ENCODE measurements at places on chromosomes 5 and 9.

GRCh38 chr5:112227911-112228631, 191.0 kb downstream of the EPB41L4A start:
- DNase-seq: no peak

- DNase-seq: peak; percentile 76
Observed at GRCh38 chr5:135944967-135945560, 9.7 kb downstream of the LECT2 start.

DNA sequence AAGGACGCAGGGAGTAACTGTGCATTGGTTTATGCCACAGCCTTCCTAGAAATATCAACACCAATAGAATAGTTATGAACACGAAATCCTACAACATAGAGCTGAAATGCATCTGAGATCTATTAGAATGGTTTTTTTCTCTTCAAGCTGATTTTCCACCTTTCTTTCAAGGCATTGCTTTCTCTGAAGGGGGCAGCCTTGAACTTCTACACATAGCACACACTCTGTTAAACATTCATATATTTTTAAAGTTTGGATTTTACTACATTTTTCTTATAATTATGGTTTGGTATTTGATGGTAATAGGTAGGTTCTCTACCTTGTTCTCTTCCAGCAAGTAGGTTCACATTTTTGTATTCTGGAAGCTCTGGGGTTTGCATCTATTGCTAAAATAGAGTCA, 661.8 kb downstream of the SEMA5A start:
- DNase-seq: no peak

GRCh38 chr9:72977670-72978069, 24.8 kb upstream of the ALDH1A1 start:
- DNase-seq: no peak

DNA sequence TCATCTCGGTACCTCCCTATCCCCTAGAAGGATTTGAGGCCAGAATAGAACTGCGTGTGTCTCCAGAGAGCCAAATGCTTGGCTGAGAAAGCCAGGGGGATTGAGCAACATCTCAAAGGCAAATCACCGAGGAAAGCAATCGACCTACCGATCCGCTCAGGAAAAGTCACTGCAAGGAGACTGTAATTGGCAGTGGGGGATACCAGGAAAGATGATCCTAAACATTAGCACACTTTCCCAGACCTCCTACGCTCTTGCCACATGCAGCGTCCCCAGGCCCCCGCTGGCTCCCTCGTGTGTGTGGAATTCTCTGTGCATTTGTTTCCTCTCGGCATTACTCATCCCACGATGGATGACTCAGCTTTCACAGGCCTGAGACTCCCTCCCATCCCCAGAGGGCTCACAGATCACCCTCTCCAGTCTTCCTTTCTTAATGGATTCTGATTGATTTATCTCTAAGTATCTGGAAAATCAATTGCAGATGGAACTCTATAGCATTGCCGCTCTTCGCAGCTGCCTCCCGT, 82.2 kb upstream of the ICE1 start:
- peak; percentile 72 for DNase-seq

- no peak for DNase-seq
Observed at GRCh38 chr5:142853682-142854081, 83.5 kb downstream of the ARHGAP26 start.

- peak; percentile 79 for DNase-seq
Observed at GRCh38 chr5:188488-189481, 2.5 kb upstream of the LRRC14B start.

- DNase-seq: no peak
Observed at GRCh38 chr5:72561148-72561972, 54.1 kb upstream of the ZNF366 start.

- peak; percentile 25 for DNase-seq
Observed at GRCh38 chr9:133238272-133238850, 29.3 kb upstream of the OBP2B start.

DNA sequence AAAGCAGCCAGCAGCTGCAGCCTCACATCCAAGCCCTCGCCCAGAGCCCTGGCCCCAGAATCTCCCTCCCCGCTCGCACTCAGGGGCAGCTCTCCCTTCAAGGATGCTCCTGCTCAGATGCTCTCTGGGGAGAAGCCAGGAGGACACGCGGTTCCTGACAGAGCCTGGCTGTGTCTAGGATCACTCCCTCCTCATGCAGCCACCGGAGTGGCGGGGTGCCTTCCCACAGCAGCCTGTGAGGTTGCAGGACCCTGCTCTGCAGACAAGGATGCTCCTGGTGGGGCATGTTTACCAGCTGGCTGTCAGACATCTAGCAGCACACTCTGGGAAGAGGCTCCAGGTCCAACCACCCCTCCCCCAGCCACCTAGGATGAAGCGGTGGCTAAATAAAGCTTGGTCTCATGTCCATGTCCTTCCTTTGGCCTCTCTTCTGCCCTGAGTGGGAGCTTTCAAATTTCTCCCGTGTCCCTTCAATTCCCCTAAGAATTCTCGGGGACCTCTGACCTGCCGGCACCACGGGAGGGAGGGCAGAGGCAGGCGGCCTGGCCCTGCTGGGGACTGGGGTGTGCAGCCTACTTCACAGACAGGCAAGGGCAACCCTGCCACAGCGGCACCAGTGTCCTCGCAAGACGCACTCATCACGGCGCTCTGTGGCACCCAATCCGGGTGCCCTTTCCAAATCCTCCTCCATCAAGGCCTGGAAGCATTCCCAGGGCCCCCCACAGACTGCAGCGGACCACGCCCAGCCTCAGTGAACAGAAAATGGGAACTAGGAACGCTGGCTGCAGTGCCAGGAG, 88.3 kb upstream of the SARDH start:
- no peak for DNase-seq

DNA sequence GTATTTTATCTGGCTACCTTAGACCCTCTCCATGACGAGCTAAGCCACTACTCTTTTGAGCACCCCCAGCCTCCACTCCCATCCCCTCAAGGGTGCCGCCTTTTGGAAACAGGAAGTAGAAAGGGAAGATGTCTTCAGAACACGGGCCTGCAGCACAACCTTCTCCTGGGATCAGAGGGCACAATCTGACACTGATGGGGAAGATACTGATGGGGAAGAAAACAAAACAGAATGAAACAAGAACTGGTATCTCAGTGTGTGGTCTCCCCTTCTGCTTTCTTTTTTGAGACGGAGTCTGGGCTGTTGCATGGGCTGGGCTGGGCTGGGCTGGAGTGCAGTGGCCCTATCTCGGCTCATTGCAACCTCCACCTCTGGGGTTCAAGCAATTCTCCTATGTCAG, 539.7 kb upstream of the DAP start:
- no peak for DNase-seq

- no peak for DNase-seq
Observed at GRCh38 chr9:11204521-11204920, 591.7 kb upstream of the PTPRD start.

DNA sequence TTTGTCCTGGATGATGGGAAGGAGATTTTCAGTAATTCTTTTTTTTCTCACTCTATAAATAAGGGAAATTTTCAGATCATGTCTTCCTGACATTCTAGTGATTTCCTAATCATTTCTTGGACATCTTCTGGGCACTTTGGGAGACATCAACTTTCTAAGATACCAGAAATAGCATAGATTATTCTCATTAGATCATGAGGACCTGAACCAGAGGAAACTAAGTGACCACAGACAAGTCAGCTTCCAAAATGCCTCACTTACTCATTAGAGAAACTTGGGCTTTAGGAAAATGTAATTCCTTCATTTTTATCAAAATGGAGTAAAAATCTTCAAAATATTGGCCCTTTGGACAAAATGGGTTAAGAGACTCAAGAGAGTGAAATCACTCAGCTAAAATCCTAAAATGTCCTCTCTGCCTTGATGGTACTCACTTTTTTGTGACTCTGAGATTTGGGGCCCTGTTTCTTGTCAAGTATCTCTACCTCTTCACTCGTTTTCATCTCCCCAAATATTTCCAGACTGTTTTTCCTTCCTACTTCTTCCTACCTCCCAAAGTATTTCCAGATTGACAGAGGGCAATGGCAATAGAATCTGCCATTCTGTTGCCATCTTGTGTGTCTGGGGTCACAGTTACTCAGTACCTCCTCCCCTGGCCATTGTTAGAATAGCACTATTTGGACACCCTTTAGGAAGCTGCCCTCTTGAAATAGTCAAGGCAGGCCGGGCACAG, 194.5 kb downstream of the NR3C1 start:
- no peak for DNase-seq

GRCh38 chr5:142120247-142120935, 11.8 kb downstream of the NDFIP1 start:
- DNase-seq: no peak

GRCh38 chr5:37002176-37002751, 125.7 kb downstream of the NIPBL start:
- DNase-seq: no peak

DNA sequence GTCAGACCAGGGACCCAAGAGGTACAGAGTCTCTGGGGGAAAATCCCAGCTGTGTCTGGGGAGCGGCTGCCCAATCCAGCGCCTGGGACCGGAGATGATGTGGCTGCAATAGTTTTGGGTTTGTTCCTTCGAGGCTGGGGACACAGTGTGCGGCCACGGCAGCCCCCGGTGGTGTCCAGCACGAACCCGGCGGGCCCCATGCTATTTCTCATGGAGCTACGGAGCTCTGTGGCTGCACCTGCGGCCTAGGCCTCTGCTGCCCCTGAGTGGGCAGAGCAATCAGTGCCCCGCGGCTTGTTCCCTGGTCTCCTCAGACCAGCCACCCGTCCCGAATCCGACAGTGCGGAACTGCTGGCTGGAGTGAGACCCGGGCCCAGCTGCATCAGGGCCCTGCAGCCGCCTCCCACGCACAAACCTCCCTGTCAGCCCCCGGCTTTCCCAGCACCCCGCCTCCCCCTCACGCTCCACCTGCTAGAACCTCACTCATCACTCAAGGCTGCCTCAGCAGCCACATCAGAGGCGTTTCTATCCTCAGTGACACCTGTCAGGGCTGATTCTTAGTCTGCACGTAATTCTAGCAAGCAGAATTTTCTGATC, 29.0 kb downstream of the SARDH start:
- DNase-seq: no peak
